SW 1271 (cell line): ENCODE measurements at places on chromosomes 12 and 14.

DNA sequence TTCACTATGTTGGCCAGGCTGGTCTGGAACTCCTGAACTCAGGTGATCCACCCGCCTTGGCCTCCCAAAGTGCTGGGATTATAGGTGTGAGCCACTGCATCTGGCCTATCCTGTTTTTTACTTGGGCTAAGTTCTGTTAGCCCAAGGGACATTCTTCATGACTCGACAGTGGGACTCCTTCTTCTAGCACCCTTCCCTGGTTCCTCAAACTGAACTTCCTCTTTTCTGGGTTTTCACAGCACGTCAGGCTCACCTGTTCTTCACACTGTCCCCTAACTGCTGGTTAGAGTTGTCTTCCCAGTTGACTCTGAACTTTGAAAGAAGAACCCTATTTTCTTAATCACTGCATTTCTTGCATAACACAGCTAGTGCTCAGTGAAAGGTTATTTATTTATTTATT, 22.5 kb downstream of the CABP1 start:
- DNase-seq: no peak

- DNase-seq: no peak
Observed at GRCh38 chr12:81819991-81820633, 61.0 kb upstream of the PPFIA2 start.

DNA sequence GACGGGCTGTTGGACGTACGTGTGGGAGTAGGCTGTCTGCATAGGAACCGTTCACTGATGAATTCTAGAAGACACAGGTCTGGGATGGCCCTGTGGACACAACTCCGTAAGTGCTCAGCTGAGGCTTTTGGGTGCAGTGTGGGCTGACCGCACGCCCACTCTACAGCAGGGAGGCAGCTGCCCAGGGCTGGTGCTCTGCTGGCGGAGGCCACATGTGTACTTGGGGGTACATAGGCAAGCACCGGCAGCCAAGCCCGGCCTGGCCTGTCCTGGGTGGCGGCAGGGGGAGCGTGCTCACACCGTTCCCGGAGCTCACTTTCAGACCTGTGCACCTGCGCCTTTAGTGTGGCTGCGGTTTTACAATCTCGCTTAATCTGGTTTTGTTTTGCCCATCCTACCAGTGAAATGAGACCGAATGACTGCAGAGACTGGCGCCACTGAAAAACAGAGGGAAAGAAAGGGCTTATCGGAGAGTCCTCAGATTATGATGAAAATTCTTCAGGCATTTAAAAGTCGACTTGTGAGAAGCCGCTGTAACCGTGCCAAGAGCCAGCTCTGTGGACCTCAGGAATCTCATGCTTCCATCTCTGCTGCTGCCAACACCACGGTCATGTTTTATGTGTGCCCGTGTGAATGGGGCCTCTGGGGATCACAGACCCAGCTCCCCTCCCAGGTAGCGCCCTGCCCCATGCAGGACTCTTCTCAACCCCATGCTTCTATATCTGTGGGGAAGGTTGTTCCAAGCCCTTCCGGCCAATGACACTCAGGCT, 45.8 kb downstream of the SSH1 start:
- no peak for DNase-seq

GRCh38 chr12:57861967-57862366, 15.4 kb upstream of the CTDSP2 start:
- DNase-seq: no peak

DNA sequence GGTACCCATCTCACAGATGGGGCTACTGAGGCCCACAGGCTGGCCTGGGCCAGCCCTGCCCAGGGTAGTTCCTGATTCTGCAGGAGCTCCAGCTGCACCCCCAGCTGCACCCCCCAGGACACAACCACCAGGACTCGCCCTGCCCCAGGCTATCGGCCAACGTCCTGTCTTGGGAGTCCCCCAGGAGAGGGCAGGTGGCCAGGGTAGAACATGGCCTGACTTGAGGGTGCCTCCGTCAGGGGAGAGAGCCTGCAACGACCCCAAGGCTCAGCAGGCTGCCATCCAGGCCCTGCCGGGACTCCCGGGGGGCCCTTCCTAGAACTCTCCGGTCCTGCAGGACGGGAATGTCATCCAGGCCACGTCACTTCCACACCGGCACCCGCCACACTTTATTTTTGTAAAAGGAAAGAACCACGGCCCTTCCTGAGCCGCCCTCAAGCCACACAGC, 15.8 kb downstream of the JAG2 start:
- no peak for DNase-seq

- no peak for DNase-seq
Observed at GRCh38 chr14:88232771-88233170, 90.3 kb downstream of the KCNK10 start.

GRCh38 chr12:82366197-82366596, 7.9 kb downstream of the METTL25 start:
- DNase-seq: no peak

GRCh38 chr14:93838238-93838637, 50.0 kb upstream of the PRIMA1 start:
- DNase-seq: no peak

DNA sequence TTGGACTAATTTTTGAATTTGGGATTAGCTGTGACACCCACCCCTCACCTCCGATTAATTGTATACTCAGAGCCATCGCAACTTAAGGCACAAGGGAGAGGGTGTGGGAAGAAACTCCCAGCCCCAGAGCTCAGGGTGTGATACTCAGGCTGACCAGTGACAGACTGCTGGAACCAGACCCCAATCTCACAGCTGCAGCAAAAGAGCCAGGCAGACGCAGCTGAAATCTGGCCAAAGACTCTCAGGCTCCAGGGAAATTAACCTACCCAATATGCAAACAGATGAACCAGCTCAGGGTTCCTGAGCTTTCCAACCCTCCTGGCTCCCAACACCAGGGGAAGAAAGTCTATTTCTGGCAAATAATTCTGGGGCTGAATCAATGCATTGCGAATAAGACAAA, 30.5 kb downstream of the ANAPC7 start:
- no peak for DNase-seq

- no peak for DNase-seq
Observed at GRCh38 chr14:57364659-57365450, 25.5 kb upstream of the NAA30 start.

DNA sequence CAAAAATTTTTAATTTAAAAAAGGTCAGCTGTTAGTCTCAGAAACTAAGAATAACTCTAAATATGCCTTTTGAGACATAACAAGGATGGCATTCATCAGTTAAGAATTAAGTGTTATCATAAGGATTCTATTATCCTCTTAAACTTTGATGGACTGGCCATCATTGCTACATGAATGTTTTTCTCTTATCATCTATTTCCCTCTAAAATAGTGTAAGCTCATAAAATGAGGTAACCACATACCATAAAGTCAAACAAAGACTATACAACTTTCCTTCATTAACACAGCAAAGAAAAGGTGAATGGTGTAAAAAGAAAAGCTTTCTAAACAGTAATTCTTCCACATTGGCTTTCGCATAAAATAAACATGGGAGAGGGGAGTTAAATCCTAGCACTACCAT, 41.1 kb downstream of the TMTC1 start:
- DNase-seq: no peak

DNA sequence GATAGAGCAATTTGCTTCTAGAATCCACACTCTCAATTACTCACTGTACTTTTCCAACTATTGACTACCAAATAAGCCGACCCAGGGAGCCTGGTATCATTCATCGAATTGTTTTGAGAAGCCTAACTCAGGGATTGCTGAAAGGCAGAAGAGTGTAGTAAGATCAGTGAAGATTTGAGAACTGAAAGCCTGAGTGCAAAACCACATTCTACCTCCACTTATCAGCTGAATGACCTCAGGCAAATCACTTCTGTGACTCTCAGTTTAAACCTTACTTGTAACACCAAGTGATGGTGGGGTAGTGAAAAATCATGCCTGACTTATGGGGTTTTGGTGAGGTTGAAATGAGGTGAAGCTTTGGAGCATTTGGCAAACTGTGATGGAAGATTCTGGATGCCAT, 126.1 kb upstream of the MAX start:
- no peak for DNase-seq

DNA sequence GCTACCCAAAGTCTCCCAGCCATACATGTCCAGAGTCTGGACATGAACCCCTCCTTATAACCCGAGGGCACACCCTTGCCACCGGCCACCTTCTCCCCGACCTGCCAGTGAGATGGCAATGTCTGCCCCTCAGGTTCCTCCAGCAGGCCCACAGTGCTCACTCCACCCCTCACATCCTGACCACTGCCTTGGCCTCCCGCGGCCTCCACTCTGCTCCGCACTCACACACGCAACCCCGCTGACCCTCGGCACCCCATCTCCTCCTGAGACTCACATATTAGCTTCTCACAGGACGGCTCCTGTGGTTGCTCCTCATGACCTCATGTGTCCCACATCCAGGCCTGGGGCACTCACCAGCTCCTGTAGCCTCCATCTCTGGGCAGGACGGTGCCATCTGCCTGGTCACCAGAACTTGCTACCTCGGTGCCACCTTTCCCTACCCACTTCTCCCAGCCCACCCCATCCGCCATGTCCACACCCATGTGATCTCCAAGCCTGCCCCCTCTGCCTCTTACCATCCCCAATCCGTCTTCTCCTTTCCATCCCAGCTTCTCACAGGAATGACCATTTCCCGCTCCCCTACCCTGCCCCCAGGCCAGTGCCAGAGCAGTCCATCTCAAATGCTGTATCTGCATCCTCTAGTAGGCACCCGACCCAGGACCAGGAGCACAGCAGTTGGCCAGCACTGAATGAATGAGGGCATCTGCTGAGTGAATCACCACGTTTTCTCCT, 198.6 kb upstream of the DIO3 start:
- DNase-seq: no peak

DNA sequence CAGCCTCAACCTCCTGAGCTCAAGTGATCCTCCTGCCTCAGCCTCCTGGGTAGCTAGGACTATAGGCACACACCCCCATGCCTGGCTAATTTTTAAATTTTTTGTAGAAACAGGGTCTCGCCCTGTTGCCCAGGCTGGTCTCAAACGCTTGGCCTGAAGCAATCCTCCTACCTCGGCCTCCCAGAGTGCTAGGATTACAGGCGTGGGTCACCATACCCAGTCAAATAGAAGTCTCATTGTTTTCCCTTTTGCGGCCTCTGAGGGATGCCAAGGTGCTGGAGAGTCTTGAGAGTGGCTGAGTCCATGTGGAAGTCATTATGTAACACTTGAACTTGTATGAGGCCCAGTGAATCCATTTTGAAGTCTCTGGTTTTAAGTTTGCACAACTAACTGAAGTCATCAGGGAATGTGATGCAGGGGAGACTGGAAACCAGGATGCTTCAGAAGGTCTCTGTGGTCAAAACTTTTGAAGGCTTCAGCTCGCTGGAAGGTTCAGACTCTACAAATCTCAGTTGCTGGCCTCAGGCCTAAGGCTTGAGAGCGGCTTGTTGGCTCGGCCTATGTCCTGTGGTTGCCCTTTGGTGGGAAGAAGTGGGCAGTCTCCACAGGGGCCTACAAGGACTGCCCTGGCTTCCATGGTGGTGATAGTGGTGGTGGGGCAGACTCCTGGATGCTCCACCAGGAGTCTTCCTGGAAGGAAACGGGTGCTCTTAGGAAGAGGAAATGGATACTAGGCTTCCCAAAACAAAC, 29.2 kb downstream of the GALNT16 start:
- DNase-seq: no peak

DNA sequence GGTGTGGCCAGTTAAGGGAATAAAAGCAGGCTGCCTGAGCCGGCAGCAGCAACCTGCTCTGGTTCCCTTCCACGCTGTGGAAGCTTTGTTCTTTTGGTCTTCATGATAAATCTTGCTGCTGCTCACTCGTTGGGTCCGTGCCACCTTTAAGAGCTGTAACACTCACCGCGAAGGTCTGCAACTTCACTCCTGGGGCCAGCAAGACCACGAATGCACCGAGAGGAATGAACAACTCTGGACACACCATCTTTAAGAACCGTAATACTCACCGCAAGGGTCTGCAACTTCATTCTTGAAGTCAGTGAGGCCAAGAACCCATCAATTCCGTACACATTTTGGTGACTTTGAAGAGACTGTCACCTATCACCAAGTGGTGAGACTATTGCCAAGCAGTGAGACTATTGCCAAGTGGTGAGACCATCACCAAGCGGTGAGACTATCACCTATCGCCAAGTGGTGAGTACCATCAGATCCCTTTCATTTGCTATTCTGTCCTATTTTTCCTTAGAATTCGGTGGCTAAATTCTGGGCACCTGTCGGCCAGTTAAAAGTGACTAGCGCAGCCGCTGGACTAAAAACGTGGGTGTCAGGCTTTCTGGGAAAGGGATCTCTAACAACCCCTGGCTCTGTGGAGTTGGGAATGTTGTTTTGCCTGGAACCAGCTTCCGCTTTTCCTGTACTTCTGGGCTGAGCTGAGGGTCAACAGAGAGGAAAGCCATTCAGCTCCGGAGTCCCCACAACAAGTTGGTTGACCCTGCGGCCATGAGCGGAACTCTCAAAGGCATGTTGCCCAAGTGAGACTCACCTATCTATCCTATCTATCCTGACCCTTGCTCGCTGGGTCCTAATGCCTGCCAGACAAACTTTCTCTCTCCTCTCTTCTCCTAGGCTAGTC, at the start of gene DHRS2:
Gene DHRS2 (plus strand): TSS at position 48 of the 895 bp plus-strand sequence. CDS start 2,501 bp downstream, outside the sequence.
- no peak for DNase-seq

DNA sequence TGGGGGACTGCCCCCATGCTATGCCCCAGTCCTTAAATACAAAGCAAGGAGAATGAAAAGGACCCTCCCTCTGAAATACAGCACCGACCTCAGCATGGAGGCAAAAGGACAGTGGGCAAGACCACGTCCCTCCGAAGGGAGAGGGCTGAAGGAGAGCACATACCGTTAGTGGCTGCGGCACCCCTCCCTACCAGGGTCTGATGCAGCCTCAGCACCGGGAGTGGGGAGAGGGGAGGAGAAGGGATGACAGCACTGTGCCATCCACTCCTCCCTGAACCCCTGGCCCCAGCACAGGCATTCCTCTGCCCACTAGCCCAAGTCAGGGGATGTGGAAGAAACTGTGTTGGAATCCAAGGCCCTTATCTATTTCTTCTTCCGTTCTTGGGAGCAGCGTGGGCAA, 3.6 kb upstream of the ACRBP start:
- DNase-seq: no peak

- no peak for DNase-seq
Observed at GRCh38 chr14:94833633-94834032, 63.7 kb upstream of the GSC start.

DNA sequence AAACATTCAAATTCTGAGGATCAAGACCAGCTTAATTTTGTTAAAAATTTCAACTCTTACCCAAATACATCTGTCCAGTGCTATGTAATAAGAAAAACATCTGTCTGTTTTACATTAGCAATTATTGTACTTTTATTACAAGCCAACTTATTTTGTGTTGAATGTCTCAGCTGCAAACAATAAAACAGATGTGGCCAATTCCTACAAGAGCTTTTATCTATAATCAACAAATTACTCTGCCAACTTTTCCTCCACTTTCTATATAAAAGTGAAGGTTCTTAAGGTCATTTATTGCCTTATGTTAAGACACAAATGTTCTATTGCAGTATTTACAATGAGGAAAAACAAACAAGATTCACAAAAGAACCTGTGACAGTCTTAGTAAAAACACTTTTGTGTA, 72.7 kb downstream of the NOVA1 start:
- DNase-seq: no peak

DNA sequence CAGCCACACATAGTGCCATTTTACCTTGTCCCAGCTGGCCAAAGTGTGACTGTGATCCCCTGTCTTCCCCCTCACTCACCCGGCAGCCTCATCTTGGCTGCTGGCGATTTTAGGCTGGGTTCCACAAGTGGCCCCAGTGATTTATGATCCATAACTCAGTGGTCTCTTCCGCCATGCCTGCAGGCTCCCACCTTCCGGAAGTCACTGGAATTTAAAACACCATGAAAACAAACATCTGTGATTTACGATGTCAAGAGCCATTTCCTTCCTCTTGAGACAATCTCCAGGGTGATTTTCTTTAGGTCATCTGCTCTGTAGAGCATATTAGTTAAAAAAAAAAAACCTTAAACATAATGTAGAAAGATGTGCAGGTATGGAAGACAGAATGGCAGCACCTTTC, 282.3 kb downstream of the CACNA1C start:
- DNase-seq: no peak

GRCh38 chr12:102954134-102954533, 3.3 kb upstream of the ASCL1 start:
- DNase-seq: no peak
